ENCODE measurements at places on chromosomes 7 and 10.

DNA sequence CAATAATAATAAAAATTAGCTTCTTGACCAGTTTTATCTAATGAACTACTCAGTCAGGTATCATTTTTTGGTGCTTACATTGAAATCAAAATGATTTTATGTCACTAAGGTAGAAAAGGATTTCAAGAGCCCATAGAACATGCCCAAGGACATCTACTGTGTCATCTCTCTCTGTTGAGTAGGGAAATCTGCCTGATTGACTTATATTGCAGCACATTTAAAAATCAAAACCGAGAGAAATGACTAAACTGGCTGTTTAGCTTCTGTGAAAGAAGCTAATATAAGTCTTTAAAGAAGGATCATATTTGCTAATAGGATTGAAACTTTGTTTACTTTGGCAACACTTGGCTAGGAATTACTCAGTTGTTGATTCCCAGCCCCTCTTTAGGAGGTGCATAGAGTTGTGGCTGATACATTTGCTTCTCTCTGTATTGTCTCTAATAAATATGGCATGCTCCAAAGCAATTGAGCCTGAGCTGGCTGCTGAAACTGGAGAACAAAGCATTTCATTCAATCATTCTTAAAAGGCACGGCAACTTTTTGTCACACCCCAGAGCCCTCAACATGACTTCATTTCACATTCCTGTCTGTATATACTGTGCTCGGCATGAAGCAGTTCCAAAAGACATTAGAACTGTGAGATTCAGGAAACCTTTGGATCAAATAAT lies 1096.9 kb upstream of the POT1 start:
- DNase-seq, result peak; percentile 9

DNA sequence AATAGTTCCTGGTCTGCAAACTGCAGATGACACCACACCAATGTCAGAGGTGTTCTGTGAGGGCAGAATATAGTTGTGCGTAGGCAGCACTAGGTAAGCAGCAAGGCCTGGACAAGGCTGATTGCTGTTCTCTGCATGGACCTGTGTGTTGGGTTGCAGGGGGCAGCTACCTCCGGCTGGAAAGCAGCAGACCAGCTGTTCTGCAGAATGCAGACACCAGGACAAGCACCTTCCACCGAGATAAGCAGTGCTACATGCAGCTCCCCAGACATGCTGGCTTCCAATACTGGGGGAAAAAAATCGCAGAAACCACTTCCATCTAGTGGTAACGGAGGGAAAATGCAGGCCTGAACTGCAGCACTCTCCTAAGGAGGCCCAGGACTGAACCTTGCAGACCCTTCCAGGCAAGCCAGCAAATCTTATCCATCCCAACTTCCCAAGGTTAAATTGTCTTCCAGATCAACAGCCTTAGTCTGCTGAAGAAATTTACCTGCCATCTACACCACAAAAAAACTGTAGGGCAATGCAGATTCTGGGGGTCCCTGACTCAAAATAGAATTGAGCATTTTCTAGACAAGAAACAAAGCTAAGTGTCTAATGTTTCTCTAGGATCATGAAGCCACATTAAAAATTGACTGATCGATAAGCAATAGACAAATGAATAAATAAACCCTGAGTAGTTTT lies 50.5 kb upstream of the COBL start:
- peak; percentile 43 for DNase-seq

GRCh38 chr7:33761449-33762080 lies 143.8 kb upstream of the BMPER start:
- peak; percentile 81 for DNase-seq

- DNase-seq, result no peak
Measured at GRCh38 chr7:27723085-27723484, 16.9 kb upstream of the TAX1BP1 start.

GRCh38 chr10:122407375-122408125 lies 33.0 kb downstream of the PLEKHA1 start:
- no peak for DNase-seq

DNA sequence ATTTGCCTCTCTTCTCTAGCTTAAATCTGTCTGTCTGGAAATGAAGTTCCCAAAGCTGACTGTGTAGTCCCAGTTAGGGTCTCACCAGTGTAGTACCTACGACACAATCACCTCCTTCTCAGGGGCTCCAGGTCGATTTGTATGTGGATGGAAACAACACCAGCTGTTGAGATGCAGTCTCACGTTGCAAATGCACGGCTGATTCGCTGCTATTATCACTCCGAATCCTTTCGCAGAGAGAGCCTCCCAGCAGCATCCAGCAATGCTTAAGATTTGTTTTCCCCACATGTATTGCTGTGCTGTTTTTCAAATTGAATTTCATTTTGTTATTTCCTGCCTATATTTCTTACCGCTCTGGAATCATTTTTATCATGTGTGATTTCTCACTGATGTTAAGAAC lies 16.3 kb downstream of the VSTM4 start:
- no peak for DNase-seq

DNA sequence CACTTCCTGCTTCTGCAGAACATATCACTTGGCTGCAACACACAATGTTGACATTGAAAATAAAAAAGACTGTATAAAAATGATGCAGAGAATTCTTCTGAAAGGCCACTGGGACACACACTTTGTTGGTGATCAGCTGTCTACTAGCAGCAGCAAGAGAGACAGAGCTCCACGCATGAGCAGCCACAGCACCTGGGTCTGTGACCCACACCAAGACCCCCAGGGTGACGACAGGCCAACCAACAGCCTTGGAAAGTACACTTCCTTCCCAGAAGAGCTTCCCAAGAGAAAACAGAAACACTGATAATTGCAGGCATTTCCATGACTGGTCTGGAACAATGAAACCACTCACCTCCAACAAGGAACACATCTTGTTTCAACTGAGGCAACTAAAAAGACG lies 239.0 kb downstream of the DIP2C start:
- DNase-seq, result no peak

- no peak for DNase-seq
Measured at GRCh38 chr10:77138541-77138940, 499.1 kb downstream of the KCNMA1 start.

GRCh38 chr7:12730523-12730922 lies 43.1 kb downstream of the ARL4A start:
- no peak for DNase-seq

- DNase-seq, result no peak
Measured at GRCh38 chr10:79047584-79047874, 21.2 kb upstream of the ZMIZ1 start.

DNA sequence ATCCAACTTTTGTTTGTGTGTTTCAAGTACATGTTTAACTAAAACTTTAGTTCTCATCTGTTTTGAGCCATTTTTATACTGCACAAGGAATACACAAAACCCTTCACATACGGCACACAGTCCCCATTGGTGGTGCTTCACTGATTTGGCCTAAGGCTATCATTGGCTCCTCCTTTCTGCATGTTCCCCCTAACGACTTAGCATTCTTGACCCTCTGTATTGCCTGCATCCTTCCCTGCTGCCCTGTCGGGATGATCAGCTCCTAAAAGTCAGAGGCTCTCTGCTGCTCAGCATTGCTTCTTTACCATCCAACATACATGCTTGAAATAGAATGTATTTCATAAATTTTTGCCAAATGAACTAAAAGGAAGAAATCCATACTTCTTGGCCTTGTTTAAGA lies 111.4 kb upstream of the ABCB5 start:
- DNase-seq, result no peak

GRCh38 chr7:77182261-77182660 lies 17.4 kb downstream of the FGL2 start:
- no peak for DNase-seq

DNA sequence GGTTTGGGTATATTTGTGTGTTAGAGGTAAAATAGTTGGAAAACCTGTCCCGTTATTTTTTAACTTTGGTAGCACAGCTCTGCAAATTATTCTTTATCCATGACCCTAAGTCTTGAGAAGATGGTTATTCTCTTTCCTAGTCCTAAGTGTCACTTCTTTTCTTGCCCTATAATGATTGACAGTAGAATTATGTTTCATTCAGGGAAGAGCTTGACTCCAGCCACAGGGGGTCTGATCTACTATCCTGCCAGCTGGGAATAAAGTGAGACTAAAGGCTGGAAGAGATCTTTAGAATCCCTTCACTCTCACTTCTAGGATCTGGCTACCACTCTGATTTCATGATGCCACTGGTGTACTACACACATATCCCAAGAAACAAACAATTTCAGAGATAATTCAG lies 90.4 kb downstream of the PHTF2 start:
- DNase-seq, result no peak

GRCh38 chr7:10973942-10974911 lies 555 bp downstream of the PHF14 start:
- DNase-seq, result peak; percentile 24

DNA sequence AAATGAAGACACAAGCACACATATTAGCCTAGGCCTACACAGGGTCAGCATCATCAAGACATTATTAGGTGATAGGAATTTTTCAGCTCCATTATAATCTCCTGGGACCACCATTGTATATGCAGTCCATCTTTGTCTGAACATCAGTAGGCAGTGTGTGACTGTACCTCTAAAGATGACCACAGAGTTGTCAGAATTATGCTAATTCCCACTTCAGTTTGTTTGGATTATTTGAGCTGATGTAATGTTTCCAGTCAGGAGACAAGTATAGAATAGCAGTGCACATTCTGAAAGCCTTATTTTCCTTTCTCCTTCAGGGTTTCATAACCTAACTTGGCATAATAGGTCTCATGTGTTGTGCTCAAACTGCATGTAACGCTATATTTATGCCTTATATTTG lies 306.4 kb downstream of the NXPH1 start:
- no peak for DNase-seq

DNA sequence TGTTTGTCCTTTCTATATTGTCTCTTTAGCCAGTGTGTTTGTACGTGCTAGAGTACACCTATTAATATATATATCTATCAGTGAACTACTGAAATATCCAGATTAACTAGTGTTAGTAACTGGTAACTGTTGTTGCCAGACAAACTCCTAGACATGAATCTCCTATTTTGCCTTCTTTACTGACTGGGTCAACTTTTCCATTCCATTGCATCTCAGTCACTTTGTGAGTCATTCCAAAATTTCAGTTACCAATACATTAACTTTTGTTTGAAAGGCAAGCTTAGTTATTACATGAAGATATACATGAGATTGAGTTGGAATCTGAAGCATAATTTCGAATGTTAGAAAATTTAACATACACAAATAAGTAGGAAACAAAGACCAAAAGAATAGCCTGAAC lies 51.4 kb downstream of the BTAF1 start:
- peak; percentile 79 for DNase-seq

- DNase-seq, result no peak
Measured at GRCh38 chr10:59073456-59074053, 102.9 kb upstream of the PHYHIPL start.

All from fibroblast of skin of back (primary cell).